ENCODE measurements at places on chromosomes 3 and 15.

- no peak for DNase-seq
Observed at GRCh38 chr3:87260270-87260669, 16.1 kb downstream of the POU1F1 start.

GRCh38 chr3:152517502-152517901 lies 248.8 kb downstream of the MBNL1 start:
- DNase-seq, result no peak

GRCh38 chr15:52225230-52225629 lies 34.0 kb upstream of the GNB5 start:
- DNase-seq, result no peak

- no peak for DNase-seq
Observed at GRCh38 chr15:77710637-77711036, 77.9 kb upstream of the LINGO1 start.

DNA sequence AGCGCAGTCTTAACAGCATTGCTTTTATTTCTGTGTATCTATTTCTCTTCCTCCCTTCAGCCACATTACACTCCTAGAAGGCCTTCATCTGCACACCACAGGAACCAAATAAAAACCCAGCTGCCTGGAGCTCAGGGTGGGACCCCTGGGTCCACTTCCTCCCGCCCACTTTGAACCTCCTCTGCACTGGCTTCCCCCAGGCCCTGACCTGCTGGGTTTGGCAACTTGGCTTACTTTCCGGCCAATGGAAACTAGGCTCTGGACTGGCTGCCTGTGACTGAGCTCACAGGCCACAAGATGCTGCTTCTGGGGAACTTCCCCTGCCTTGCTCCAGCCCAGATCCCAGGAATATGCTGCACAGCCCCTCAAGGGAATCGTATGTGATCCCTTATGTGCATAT lies 89.8 kb downstream of the SEMA5B start:
- DNase-seq, result no peak

All from stimulated activated CD4-positive, alpha-beta T cell treated with anti-CD3 and anti-CD28 coated beads, Interleukin-15, amount 100 ng/mL, for 1 hour (primary cell).